ENCODE measurements at places on chromosomes 12 and 14.

DNA sequence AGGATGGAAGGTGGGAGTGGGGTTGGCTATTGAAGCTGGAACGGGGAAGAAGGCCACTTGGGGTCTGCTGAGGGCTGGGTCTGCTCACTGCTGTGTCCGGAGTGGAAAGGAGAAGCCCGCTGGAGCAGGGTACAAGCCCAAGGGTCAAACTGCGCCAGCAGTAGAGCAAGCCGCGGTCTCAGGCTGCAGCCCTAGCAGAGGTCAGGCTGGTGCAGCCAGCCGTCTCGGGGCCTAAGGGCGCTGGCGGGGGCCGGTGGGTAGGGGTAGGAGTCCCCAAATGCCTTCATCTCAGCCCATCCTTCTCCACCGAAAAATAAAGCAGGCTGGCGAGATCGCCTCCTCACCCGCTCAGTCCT, 718 bp upstream of the JDP2 start:
- no peak for DNase-seq

- DNase-seq = no peak
These were observed at the start of gene PLEKHD1 for GRCh38 chr14:69484444-69485314. PLEKHD1 (plus strand) TSS chr14:69484728; CDS start chr14:69484966, 238 bp downstream.

- no peak for DNase-seq
These were observed 2.5 kb upstream of the DACT1 start for GRCh38 chr14:58635091-58635830.

GRCh38 chr14:95533822-95534221, 1.0 kb upstream of the GLRX5 start:
- no peak for DNase-seq

GRCh38 chr12:60205500-60205899, 609.7 kb downstream of the SLC16A7 start:
- no peak for DNase-seq

DNA sequence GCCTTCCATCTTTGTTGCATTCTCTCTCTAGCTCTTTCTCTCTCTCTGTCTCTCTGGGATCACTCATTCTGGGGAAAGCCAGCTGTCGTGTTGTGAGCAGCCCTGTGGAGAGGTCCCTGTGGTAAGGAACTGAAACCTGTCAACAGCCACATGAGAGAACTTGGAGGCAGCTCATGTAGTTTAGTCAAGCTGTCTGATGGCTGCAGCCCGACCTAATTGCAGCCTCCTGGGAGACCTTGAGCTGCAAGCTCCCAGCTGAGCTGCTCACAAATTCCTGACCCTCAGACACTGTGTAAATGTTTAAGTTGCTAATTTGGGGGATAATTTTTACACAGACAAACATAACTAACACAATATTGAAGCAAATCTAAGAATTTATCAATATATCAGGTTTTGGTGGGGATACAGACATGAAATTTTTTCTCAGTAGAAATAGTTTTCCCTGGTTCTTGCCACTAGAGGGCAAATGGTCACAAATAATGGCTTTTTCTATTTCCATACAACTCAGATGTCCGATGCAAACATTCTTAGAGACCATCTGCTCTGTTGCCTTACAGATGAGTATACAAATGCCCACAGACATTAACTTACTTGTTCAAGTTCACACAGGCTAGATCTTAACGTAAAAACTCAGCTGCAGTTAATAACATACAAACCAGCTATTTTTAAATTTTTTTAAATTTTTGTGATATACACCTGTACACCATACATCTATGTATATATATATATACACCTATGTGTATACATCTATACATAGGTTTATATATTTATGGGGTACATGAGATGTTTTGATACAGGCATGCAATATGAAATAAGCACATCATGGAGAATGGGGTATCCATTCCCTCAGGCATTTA, 15.5 kb upstream of the KRR1 start:
- DNase-seq = peak; percentile 10

DNA sequence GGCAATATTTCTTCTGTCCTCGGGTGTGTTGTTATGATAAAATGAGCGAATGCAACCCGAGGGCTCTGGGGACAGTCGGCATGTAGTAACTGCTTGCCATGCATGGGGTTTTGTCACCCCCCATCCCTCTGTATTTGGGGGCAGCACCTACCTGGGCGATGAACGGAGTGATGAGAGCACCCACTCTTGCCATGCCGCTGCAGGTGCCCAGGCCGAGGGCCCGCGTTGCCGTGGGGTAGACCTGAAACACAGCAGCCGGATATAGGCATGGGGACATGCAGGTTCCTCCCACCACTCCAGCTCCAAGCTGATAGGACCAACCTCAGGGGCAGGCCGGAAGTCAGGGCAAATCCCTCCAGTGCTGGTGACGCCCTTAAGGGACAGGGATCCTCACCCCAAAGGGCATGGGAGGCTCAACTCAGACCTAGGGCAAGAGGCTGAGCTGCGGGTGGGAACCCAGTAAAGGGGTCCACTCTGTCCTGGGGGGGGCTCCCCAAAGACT, 35.8 kb downstream of the DAO start:
- no peak for DNase-seq

DNA sequence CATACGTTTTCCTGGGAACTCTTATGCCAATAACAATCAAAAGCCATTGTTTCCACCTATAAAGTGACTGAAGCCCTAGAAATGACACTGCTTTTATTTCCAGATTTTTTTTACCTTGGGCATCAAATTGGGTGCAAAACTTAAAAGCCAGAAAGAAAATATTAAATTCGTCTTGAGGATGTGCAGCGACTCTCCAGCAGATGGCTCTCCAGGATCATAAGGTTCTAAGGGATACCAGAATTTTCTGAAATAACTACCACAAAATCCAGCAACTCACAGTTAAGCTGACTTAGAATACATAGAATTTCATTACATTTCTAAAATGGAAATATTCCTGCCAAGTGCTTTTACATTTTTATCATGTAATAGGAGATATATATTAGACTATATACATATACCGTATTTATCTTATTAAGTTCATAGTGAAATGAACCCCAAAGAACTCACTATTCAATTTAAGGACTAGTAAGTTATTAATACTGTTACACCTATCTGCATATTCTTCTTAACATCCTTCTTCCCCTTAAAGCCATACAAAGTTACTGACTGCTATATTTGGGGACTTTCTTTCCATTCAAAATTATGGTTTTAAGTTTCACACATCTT, 44.0 kb downstream of the ARMH4 start:
- peak; percentile 7 for DNase-seq

- no peak for DNase-seq
These were observed 9.7 kb upstream of the RIN3 start for GRCh38 chr14:92503756-92504491.

- DNase-seq = no peak
These were observed 49.4 kb downstream of the MAGOHB start for GRCh38 chr12:10563966-10564365.

- DNase-seq = no peak
These were observed 1036.4 kb upstream of the FOXG1 start for GRCh38 chr14:27730204-27730603.

- no peak for DNase-seq
These were observed 72.8 kb downstream of the ERC1 start for GRCh38 chr12:1063852-1064251.

DNA sequence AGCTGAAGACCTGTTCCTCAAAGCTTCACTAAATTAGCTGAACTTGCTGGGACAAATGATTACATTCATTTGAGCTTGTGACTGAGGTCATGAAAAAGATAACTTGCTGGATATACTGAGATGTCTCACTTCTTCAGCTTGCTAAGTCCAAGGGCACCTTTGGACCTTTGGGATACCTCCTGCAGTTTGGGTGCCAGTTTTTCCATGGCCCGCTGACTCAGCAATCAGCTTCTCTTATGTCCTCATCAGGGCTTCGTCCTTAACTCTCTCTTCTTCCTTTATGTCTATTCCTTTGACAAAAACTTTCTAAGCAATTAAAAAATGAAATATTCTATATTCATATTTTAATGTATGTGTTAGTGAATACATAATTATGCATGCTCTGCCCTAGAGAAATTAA, 45.6 kb downstream of the OVCH1 start:
- no peak for DNase-seq

DNA sequence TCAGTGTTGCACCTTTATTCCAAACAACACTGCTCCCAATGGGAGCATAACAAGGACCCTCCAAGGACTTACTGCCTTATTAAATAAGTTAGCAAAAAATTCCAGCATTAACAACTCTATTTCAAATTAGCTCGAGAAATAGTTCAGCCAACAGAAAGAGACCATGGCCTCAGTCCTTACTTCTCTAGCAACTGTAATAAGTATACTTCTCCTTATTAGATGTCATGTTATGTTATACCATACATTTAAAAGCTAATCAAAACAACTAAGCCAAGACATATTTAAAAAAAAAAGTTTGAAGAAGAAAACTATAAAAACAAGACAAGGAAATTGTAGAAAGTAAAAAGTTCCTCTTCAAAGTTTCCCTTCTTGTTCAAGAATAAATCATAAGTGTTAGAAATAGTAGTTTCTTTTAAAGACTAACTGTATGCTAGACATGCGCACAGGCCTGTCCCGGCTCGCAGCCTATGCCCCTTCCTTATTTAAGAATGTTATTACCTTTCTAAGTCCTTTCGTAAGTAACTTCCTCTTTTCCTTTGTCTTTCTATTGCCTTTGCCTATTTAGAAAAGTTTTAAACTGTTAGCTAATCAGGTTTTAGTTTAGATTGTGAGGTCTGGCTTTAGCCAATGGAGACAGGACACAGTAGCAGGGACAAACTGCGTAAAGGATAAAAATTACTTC, 68.6 kb downstream of the RESF1 start:
- DNase-seq = no peak

- no peak for DNase-seq
These were observed 46.9 kb downstream of the KCTD10 start for GRCh38 chr12:109430244-109430643.

DNA sequence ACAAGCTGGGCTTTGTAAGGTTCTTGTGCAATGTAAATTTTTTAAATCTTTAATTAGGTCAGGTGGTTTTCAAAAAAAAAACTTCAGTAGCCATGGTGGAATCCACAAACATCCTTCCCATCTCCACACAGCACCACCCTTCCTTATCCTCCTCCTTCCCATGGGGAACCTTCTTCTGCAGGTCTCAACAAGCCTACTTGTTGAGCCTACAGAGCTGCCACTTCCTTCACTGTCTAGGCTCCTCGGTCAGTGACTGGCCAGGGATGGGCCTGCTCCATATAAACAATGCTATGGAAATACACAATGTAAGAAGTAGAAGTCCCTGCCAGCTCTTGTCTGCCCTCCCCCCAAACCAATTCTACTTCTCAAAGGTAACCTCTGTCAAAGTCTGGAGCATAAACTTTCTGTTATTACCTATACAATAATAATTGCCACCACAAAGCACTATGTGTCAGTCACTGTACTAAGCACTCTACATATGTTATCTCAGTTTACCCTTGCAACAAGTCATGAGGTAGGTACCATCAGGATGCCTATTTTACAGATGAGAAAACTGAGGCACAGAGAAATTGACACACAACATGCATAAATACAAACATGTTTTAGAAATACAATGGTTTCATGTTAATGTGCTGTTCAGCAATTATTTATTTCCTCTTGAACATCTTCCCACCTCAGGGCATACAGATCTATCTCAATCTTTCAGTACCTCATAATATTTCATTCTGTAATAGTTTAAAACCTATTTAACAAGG, 17.4 kb downstream of the LIMA1 start:
- no peak for DNase-seq

- no peak for DNase-seq
These were observed 4.4 kb downstream of the WNT1 start for GRCh38 chr12:48982397-48983080.

GRCh38 chr12:120356567-120357030, 12.4 kb downstream of the MSI1 start:
- peak; percentile 83 for DNase-seq

DNA sequence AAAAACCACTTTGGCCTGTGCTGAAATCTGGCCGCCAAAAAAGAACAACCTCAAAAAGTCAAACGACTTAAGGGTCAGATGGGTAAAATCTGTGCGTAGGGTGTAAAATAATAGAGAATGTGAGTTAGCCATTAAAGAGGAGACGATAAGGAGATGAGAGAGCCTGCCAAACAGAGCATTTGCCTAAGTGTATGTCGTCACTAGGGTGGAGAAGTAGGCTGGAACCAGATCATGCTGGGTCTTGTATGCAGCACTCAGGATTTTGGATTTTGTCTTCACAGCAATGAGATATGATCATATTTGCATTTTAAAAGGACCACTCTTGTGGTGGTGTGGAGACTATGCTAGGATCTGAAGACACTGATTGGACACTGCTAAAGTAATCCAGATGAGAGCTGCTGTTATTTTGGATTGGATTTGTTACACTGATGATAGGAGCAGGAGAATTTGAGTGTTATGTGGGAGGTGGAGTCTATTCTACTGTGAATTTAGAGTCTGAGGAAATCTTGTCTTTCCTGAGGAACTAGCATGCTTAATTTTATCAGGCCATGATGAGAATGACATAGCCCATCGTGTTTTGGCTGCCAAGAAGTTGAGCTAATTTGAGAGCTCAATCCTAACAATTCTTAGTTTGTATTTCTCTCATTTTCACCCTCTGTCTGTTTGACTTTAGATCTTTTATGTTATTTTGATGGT, 24.8 kb upstream of the DBX2 start:
- no peak for DNase-seq

DNA sequence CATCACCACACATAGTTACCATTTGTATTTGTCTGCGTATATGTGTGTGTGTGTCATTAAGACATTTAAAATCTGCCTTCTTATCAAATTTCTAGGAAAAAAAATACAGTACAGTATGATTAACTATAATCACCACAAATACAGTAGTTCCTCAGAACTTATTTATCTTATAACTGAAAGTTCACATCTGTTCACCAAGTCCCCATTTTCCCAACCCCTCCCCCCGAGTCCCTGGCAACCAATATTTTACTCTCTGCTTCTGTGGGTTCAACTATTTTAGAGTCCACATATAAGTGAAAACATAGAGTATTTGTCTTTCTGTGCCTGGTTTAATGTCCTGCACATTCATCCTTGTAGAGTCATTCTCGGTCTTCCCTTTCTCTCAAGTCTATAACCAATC, 12.3 kb downstream of the CAPS2 start:
- no peak for DNase-seq

GRCh38 chr12:52119398-52120254, 40.1 kb downstream of the SMIM41 start:
- DNase-seq = peak; percentile 58

DNA sequence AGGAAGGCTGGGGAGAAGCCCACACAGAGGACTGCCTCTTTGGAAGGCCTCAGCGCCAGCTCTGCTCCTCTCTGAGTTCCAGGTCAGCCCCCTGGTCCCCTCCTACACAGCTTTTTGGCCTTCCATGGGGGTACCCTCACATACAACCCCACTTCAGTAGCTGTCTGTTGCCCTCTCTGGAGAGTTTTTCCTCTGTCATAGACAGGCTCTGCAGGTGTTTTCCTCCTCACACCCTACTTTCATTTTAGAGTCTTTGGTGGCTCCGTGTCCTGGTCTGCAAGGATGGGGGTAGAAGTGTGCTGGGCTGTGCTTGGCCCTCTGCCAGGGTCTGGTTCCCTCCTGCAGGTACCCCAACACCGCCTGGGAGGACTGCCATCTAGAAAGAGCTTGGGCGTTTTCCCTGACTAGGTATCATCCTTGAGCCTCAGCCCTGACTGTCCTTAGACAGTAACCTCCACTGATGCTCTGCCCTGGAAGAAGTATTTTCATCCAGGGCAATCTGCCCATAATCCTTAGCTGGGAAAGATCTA, 15.1 kb downstream of the ZDHHC22 start:
- DNase-seq = no peak

GRCh38 chr12:113359939-113360748, 1.8 kb downstream of the PLBD2 start:
- DNase-seq = no peak

- no peak for DNase-seq
These were observed 17.7 kb downstream of the DNAL1 start for GRCh38 chr14:73662487-73662943.
